Effector CD4-positive, alpha-beta T cell (primary cell): ENCODE measurements at places on chromosomes 7 and 10.

- DNase-seq: no peak
Observed at GRCh38 chr7:151459726-151460473, 20.0 kb upstream of the CRYGN start.

- DNase-seq: no peak
Observed at GRCh38 chr7:154306036-154306435, 253.8 kb downstream of the DPP6 start.

DNA sequence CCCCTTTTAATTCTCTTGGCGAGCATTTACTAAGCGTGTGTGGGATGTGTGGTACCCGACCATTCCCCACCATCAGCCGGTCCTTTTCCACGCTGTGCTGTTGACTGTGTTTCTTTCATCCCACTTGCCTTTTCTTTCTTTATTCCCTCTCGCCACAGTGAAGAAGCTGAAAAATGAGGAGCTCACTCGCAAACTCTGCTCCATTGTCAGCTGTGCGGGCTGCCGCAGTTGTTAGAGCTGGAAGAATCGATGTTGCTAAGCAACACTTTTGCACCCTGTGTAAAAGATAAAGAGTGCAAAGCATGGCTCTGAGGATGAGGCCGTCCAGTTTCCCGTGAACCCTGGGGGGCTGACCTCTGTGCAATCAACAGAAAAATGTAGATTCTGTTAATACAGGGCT lies 203.1 kb upstream of the NEBL start:
- DNase-seq: no peak

GRCh38 chr10:20948686-20949327 lies 51.7 kb upstream of the NEBL start:
- DNase-seq: no peak

DNA sequence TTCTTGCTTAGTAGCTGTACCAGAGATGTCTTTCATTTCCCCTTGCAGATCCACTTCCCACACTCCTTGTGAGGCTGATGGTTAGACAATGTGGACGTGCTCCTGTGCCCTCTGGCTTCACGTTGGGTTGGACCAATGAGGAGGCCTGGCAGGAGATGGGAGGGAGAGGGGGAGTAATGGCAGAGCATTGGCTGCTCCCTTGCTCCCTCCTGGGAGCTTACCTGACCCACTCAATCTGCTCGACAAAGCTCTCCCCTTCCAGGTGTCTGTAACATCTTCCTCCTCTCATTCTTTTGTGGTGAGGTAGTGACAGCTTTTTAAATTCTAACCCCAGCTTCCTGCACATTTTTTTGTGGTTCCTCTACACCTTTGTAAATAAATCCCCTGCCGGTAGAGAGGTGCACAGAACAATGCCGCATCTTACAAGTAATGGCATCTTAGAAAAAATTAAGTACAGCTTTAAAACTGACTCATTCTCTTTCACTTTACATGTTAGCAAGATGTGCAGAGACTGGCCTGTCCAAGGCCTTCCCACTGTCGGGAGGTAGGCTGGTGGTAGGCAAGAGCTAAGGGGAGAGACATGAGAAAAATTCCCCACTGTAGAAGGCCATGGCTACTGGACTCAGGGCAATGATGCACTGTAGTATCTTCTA lies 134.3 kb downstream of the HTR7 start:
- DNase-seq: no peak
